Lower lobe of right lung (tissue), 2 donors: ENCODE measurements at places on chromosomes 5 and 9. TPM values are rescaled to one million over a fixed set of nuclear protein-coding genes. Genes with fewer than 3 reads are reported as not detected.

GFRA3 gene
- 0.53 TPM for total RNA-seq

PCDHGA6 gene
- total RNA-seq = 3.2 TPM

SCGB3A2 gene
- total RNA-seq = 624 TPM

CSF2 gene
- 3.9 TPM for total RNA-seq

TRPM6 gene
- 0.44 TPM for total RNA-seq
